Stimulated activated CD8-positive, alpha-beta memory T cell treated with anti-CD3 and anti-CD28 coated beads, Interleukin-7, amount 100 ng/mL, for 1 hour (primary cell): ENCODE measurements at places on chromosomes 13 and 19.

GRCh38 chr19:24040621-24041020 lies 46.4 kb upstream of the ZNF254 start:
- no peak for DNase-seq

DNA sequence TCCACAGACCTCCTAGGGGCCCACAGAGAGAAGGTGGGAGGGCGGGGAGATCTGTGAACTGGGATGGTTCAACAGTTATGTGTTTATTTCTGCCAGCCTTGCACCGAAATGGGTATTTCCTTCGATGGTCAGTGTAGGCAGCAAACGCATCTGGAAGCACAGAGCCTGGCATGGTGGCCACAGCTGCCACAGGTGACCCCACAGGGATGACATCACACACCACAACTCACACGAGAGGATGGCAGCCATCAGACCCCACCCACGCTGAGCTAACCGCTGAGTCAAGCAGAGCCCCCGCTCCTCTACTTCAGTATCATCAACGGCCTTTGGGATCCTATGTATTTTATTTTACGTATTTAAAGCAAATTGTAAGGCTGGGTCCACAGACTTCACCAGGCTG lies 37.4 kb downstream of the NAXD start:
- DNase-seq, result no peak

DNA sequence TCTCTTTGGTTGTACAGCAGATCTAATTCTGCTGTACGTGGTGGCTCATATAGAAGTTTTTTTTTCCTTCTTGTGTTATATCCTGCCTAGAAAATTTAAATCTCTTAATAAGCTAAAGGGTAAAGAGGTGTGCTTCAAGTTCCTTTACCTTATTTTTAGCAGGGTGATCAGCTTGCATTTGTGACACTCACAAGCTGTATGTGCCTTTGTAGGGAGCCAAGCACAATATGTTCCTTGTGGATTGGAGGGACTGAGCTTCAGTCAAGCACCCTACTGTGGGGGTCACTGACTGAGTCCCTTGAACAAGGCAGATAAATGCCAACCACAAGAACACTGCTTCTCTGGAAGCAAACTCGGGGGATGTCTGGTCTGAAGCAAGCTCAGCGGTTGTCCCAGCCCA lies 12.6 kb upstream of the ERICH6B start:
- no peak for DNase-seq

DNA sequence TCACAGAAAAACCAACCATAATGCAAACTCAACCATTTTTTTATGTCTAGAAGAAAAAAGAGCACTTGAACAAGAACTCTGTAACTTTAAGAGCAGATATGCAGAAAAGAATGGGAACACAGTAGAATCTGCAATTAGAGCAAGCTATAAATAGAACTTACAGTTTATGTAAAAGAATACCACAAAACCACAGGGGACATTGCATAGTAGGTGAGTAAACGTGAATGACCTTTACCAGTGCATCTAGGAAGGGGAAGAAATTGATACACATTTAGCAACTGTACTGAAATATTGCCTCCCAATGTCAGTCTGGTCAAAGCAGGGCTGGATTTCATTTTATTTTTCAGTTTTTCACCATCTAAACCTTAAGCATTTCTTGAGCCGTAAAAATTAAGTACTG lies 242.2 kb upstream of the EDNRB start:
- DNase-seq, result no peak

DNA sequence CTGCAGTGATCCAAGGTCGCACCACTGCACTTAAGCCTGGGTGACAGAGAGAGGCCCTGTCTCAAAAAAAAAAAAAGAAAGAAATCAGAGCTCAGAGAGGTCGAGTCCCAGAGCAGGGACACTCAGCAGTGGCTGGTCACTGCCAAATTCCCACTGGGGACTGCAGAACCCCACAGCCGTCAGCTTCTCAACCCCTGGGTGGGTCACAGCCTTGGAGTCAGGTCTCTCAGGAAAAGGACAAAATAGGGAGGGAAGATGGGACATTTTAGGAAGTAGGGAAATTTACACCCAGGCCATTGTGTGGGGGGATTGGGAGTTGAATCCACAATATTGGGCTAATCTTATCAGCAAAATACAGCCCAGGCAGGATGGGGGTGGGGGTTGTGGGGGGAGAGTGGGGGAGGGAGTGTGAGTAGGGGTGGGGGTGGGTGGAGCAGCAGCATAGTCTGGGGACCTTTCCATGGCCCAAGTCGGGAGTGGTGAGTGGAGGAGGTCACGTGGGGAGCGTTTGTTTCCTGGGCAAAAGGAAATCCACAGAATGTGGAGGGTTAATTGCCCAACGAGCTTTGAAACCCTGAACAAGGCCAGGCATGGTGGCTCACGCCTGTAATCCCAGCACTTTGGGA lies 5.0 kb upstream of the CCDC194 start:
- DNase-seq, result no peak

GRCh38 chr13:36680913-36681312 lies 7.1 kb downstream of the SERTM1 start:
- DNase-seq, result no peak
